NCI-H1694 (cell line): ENCODE measurements at places on chromosomes 1 and 21.
A peak's percentile ranks its signal among the peaks of the same experiment; 100 is the strongest.

DNA sequence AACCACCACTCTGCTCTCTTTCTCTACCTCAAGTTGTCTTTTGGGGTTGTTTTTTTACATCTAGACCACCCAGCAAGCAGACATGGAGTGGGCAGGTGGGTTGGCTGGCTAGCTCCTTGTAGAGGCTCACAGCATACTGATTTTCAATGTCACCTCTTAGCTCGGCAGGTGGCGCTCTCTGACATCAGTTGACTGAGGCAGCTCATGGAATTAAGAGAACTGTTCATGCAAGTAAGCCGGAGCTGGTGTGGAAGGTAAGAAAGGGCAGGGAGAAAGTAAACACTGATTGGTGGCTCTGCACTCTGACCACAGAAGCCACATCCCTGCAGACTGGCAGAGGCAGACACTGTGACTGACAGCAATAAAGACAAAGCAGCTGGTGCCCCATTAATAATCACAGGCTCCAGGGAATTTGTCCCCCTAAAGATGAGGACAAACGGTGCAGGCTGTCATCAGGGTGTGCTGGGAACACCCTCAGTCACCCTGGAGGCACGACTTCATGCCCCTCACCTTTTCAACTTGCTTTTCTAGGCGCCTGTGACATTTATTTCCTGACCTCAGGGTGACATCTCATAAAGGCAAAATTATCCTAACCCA lies 226.8 kb downstream of the LMX1A start:
- DNase-seq: peak; percentile 94

- no peak for DNase-seq
Observed at GRCh38 chr1:13642306-13643004, 57.5 kb upstream of the PRDM2 start.

GRCh38 chr1:116365353-116365780 lies 7.7 kb upstream of the ATP1A1 start:
- no peak for DNase-seq

GRCh38 chr1:6801199-6801598 lies 15.9 kb downstream of the CAMTA1 start:
- no peak for DNase-seq

DNA sequence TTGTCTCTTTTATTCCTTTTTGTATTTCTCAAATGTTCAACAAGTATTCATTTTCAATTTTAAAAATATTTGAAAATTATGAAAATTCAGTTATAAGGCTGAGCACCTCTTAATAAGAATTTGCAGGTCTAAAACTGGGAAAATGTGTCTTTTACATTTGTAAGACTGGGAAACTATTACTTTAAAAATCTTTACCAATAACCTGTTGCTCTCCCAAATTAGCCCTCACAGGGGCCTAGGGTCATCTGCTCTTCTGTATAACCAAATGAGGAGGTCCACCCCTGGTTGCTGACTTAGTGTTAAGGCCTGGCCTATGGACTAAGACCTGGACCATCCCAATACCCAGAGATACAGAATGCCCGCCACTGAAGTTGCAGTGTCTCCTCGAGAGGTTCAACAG lies 280.5 kb downstream of the PLPP3 start:
- DNase-seq: no peak

DNA sequence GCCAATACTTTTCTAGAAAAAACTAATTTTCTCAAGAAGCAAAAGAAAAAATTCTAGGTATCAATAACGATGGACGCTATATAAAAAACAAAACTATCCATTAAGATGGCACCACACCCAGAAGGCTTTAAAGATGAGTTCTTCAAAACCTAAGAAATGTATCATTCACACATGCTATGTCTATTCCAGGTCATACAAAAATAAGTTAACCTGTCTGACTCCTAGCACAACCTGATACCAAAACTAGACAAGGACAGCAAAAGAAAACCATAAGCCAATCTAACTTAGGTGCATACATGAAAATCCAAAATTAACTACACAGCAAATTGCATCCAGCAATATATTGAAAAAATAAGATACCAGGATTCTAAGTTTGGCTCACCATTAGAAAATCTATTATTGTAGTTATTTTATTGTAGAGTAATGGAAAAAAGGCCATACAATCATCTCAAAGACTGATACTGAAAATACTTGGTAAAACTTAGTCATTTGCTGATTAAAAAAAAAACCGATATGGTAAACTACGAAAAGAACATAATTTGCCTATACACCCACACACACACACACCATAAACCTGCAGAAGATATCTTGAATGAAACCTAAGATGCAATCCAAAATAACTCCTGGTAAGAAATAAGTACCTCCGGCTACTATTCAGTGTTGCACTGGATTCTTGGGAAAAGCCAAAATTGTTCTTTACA lies 55.0 kb downstream of the TRAF5 start:
- no peak for DNase-seq

DNA sequence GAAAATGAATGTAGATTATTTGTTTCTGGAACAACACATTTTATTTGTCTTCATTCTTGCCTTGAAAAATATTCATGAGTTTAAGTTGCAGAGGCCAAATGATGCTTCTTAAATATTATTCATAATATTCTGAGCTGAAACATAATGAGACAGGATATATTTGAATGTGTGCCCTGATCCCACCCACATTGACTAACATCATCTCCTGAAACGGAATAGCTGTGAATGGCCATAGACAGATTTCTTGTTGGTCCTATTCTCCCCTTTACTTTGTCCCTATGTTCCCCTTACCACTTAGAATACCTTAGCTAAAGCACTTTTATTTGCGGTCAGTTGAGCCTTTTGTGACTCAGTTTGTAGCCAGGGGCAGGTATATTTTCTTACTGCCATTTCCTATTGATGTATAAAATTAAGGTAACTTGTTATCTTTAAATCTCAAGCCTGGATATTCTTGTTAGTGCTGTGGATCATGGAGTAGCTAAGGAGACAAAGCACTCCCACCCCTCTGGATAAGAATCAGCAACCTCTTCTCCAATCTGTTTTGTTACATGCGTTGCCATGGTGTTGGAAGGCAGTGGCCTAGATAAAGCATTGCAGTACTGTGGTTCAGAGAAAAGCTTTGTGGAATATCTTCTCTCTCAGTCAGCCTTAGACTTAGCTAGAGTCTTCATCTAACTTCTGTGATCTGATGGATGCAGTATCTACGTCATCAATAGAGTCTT lies 478.5 kb upstream of the DEPDC1 start:
- no peak for DNase-seq

GRCh38 chr1:2989976-2990375 lies 31.3 kb upstream of the ACTRT2 start:
- no peak for DNase-seq

GRCh38 chr1:112470966-112471365 lies 37.8 kb upstream of the WNT2B start:
- DNase-seq: no peak

- no peak for DNase-seq
Observed at GRCh38 chr1:230109895-230110667, 43.0 kb downstream of the GALNT2 start.

DNA sequence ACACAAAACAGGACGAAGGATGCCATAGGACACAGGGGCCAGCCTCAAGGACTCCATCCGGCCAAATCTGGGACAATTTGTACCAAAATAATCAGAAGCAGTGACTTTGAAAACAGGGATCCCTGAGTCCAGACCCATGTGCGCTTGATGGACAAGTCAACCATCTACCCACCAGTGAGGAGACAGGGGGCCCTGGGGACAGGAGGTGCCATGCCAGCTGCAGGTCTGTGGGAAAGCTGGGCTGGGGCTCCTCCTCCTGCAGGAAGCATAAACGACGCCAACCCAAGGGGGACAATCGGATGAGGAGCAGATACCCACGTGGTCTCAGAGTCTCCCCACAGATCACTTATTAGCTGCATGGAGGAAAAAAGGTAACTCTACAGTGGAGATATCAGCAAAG lies 50.6 kb downstream of the NPHP4 start:
- DNase-seq: no peak

GRCh38 chr1:156346636-156347035 lies 8.3 kb downstream of the TSACC start:
- peak; percentile 85 for DNase-seq

DNA sequence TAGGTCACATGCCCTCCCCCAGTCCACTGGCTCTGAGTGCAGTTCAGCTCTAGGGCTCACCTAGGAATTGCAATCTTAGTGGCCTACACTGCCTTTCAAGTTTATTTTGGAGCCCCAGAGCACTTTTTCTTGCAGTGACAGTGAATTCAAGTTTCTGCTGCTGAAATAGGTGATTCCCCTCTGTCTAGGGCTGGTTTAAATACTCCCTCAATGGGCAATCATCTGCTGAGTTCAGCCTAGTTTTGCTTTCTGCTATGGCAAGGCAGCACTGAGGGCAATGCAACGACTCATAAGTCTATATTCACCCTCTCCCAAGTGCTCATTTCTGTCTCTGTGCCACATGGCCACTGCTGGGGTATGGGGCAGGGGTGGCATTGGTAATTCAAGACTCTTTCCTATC lies 472.6 kb upstream of the RGS18 start:
- DNase-seq: no peak

DNA sequence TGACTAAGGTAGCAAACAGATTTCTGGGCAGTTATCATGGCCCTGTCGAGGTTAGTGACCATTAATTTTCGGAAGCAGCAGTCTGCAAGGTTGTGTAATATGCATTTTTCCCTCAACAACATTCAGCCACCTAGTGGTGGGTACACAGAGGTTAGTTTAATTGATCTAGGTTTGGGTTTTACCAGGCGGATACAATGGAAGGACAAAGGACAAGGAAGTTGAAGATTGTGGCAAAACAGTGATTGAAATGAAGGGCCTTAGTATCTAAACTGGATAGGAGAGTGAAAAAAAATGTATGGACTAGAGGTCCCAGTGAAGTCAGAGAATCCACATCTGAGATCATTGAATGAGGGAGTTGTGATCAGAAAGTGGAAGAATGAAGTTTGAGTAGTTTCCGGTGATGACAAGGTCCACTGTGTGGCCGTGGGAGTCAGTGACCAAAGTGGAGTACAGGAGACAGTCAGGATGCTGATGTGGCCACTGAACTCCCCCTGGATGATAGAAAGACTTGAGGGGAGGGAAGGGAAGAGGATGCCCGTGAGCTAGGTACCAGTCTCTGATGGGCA lies 2.8 kb downstream of the ARMH1 start:
- peak; percentile 27 for DNase-seq

DNA sequence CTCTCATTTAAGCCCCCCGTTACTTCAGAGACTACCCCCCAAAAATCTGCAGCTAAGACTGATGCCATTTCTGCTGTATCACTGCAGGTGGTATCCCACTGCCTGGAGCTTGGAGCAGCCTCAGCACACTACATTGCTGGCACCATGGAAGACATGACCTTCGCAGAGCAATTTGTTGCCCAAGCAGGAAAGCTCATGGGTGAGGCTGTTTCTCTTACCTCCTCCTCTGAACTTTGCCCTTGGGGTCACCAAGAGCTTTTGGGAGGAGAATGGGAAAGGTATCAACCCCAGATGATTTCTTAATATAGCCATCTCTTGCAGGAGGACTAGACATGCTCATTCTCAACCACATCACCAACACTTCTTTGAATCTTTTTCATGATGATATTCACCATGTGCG lies 2.0 kb downstream of the HSD11B1 start:
- no peak for DNase-seq

DNA sequence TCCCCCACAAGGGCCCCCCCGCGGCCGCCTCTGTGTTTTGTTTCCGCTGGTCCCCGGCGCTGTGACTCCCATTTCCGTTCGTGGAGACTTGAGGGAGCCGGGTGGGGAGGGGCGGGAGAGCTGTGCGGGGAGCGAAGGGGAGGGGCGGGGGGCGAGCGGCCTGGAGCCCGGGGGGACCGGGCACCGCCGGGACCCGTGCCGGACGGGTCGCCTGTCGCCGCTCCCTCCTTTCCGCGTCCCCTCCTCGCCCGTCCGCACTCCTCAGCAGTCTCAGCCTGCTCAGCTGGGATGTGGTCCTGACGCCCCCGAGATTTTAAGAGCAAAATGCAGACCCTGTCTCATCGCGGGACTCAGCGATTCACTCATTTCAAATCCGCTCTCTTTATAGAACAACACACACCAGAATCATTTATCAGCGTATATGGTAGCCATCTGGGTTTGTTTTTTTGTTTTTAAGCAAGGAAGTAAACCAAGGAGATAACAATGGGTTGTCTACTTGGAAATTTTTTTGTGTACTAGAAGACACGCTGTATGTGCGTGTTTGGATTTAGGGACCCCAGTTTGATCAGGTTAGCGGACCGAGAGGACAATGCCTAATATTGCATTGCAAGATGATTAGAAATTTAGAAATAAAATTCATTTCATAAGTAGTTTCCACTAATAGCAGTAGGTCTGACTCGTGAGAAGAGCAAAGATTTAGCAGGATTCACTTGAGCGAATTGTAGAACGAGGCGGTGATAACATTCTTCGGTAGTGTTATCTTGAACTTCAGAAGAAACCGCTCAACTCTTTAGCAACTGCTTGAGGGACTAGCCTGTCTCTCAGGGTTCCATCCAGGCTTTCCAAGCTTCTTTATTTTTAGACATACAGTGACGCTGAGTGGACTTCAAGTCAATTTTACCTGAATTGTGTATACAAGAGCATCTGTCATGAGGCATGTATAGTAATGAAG lies 1.1 kb downstream of the GABPA start:
- peak; percentile 87 for DNase-seq

- DNase-seq: no peak
Observed at GRCh38 chr1:66505671-66506392, 28.1 kb upstream of the SGIP1 start.

GRCh38 chr1:85182700-85183099 lies 18.1 kb downstream of the SYDE2 start:
- DNase-seq: no peak

DNA sequence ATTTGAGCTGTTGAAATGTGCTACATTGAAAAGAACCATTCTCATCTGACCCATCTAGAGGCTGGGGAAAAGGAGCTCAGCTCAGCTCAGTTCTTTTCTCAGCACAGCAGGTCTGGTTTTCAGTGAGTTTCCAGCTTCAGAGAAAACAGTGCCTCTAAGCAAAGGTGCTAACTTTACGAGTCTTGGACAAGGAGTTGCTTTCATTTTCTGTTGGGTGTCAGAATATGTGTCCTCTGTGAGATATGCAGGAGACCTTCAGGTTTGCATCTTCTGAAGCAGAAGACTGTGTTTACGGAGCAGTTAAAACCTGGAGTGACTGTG lies 321.3 kb upstream of the USP24 start:
- no peak for DNase-seq

DNA sequence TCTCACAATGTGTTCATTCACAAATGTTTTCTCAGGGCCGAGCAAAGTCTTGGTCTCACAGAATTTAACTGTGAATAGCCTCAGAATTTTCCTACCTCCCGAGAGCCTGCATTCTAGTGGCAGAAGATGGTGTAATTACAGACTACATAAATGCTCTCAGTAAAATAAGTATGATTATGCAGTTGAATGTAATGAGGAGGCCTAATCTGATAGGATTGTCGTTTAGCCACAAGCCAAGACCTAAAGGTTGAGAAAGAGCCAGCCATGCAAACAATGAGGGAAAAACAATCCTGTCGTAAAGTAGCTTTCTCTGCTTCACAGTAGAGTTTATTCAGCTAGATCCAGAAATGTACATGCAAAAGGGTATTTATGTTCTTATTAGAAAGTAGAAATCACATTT lies 607.8 kb upstream of the B3GALT2 start:
- DNase-seq: no peak
